ENCODE measurements at places on chromosomes 7 and 10.

DNA sequence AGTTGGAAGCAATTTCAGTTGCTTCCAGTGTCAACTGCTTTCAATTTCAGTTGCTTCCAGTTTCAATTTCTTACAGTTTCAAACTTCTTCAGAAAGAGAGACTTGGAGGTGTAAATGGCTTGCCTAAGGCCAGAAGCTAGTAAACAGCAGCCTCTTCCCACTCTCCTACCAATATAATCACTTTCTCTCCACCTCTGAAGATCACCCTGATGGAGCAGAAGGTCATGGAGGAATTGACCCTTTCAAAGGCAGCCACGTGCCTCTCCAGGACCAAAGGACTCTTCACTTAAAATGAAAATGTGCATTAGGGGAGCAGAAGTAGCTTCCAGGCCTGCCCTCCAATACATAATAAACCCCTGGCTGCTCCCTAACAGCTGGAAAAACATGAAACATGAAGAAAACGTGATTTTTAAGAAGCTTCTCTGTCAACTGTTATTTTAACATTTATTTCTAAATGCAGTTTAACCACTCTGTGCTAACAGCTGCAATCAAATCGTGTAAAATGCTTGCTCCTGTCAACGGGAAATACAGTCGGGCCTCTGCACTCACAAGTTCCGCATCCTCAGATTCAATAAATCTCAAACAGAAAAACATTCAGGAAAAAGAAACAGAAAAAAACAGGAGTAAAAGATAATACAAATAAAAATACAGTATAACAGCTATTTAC lies 1020.6 kb downstream of the XPNPEP1 start:
- DNase-seq: no peak

DNA sequence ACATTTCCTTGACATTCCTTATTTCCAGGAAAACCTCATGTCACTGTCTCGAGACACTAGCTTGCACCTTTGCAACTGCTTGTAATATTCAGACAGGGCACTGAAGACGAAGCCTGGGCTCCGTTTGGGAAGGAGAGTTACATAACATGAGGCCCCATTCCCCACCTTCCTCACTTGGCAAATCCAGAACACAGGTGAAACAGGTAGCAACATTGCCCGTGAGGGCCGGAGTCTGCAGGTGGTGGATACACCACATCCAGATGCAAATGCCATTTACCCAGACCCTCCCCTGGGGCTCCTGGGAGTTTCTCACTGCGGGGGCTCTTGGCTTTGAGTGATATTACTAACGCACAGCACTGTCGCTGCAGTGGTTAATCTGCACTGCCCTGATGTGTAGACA lies 491.0 kb downstream of the PTPRN2 start:
- DNase-seq: no peak

- DNase-seq: no peak
Observed at GRCh38 chr10:102678068-102678400, 33.8 kb downstream of the TRIM8 start.

GRCh38 chr7:122833888-122834570 lies 52.2 kb downstream of the CADPS2 start:
- DNase-seq: no peak

DNA sequence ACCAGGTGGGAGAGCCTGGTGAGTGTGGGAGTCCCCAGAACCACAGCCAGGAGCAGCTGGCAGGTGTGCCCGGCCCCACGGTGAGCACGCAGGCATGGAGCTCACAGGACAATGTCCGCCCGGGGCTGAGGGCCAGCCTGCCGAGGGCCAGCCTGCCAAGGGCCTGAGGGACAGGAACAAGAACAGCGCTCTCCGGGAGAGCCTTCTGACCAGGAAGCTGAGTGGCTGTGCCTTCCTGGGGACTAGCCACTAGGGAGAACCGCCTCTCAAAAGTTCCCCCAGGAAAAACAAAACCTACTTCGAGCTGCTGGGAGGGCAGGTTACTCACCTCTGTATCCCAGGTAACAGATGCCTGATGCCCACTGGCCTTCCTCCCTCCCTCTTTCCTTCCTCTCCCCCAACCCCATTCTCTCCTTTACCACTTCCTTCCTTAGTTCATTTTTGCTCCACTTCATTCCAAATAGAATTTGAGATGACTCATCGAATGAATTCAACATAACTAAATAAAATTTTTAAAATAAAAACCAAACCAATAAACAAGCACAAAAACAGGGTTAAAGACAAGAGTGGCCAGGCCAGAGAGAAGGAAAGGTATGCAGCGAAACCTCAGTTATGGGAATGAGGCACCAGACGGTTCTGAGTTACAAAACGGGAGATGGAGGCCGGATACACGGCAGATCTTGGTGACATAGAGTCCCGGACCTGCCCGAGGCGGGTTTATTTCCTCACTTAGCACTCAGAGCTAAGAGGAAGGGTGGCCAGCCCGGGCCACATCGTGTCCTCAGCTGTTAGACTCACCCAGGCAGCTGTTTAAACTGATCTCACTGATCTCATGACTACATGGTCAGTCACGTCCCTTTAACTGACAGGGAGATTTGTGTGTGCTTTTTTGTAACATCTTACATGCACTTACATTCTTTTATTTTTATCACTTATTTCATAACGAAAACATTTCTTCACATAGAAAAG lies 128.5 kb downstream of the TNS3 start:
- DNase-seq: peak; percentile 93
